ENCODE measurements at places on chromosomes 3 and 15. TPM values are rescaled to one million over a fixed set of nuclear protein-coding genes. Genes with fewer than 3 reads are reported as not detected.

DNA sequence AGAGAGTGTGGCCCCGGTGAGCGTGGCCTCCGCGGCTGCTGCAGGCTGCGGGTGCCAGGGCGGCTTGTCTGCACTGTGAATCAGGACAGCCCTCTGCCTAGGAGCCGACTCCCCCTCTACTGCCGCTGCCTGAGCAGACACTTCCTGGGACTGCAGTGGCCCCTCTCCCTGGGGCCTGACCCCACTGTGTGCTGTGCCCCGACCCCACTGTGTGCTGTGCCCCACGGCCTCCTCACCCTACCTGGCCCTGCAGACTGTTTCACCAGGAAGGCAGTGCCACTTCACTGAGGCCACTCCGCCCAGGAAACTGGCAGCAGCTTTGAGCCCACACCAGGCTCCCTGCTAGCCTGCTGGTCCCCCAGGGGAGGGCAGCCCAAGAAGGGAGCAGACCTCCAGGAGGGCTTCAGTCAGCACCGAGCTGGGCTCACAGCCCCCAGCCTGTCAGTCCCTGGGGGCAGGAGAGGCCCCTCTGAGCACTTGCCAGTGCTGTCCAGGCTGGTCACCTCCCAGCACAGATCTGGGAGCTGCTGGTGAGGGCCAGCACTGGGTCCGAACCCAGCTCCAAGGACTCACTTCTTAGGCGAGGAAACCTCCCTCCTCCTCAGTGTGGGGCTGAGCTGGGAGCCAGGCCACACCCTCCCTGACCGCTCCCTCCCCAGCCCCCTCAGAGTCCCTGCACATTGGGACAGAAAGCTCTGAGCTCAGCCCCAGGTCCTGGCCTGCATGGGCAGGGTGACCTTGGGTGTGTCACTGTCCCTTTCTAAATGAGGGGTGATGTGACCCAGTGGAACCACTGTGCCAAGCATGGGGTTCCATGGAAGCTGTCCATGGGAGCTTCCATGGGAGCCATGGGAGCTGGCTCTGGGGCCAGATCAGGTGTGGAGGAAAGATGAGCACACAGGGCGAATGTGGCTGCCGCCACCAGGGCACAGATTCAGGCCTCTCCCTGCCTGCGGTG is 56.8 kb downstream of the DNAJB8 start:
- no peak for DNase-seq

- DNase-seq, result no peak
These were observed 256.0 kb upstream of the STAC start for GRCh38 chr3:36124118-36124796.

Gene C3orf49
- total RNA-seq, result not detected

Gene TMEM43
- 46.0 TPM for total RNA-seq

- DNase-seq, result no peak
These were observed 267.3 kb upstream of the SLITRK3 start for GRCh38 chr3:165463531-165463930.

- no peak for DNase-seq
These were observed 40.9 kb downstream of the IRAK2 start for GRCh38 chr3:10205451-10206165.

Gene TMEM212
- not detected for total RNA-seq

- DNase-seq, result no peak
These were observed 35.3 kb upstream of the FBN1 start for GRCh38 chr15:48680841-48681240.

GRCh38 chr3:181782306-181782954 is 70.7 kb downstream of the SOX2 start:
- no peak for DNase-seq

GRCh38 chr3:5448246-5448645 is 260.7 kb downstream of the EDEM1 start:
- no peak for DNase-seq

DNA sequence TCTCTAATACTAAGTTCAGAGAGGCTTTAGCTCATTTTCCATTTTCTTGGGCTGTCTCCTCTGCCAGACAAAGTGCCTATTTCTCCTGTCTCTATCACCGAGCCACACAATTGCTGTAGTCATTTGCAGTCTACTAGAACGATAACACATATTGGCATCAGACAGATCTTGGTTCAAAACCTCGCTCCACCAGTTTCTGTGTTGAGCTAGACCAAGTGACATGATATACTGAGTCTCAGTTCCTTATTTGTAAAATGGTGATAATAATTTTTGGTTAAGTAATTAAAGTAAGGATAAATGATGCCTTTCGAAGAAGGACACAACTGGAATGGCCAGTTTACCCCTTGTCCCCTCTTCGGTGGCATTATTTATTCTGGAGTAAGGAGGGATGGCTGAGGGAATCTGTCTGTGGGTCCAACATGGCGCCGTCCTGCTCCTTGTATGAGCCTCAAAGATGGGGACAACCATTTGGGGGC is 398 bp upstream of the RAB7A start:
- DNase-seq, result no peak

Gene IQCF5
- total RNA-seq, result not detected

- DNase-seq, result peak; percentile 55
These were observed 9.8 kb downstream of the SCG5 start for GRCh38 chr15:32651229-32651837.

- DNase-seq, result peak; percentile 70
These were observed 22.4 kb downstream of the PLA2G4F start for GRCh38 chr15:42133886-42134502.

- DNase-seq, result no peak
These were observed 190.4 kb downstream of the DIPK2A start for GRCh38 chr3:144162042-144162441.

Gene CNTN4
- not detected for total RNA-seq

Gene AP3B2
- not detected for total RNA-seq

DNA sequence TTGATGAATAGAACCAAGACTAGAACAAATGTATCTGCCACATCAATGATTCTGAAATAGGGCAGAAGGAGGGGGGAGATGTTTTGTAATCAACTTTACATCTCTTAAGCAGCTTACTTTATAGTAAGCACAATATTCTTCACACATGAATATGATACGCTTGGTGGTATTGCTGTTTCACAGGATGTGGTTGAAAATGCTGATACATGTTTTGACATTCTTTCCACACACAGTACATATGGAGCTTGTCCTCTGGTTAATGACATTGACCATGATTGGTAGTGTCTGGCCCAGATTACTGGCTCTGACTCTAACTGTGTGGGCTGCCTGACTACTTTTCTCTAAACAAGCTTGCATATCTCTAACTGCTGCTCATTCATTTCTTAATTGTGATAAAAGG is 168.9 kb downstream of the KLHL25 start:
- DNase-seq, result peak; percentile 51
